ENCODE measurements at places on chromosomes 3 and 15.

GRCh38 chr3:70849911-70850699 is 537.7 kb upstream of the MDFIC2 start:
- DNase-seq = no peak

- no peak for DNase-seq
Measured at GRCh38 chr15:59255680-59256336, 49.2 kb downstream of the LDHAL6B start.

GRCh38 chr3:179082416-179082815 is 10.8 kb upstream of the ZMAT3 start:
- no peak for DNase-seq

GRCh38 chr15:70430069-70430468 is 332.4 kb upstream of the TLE3 start:
- no peak for DNase-seq

- DNase-seq = no peak
Measured at GRCh38 chr3:124383846-124384466, 346.3 kb upstream of the UMPS start.

DNA sequence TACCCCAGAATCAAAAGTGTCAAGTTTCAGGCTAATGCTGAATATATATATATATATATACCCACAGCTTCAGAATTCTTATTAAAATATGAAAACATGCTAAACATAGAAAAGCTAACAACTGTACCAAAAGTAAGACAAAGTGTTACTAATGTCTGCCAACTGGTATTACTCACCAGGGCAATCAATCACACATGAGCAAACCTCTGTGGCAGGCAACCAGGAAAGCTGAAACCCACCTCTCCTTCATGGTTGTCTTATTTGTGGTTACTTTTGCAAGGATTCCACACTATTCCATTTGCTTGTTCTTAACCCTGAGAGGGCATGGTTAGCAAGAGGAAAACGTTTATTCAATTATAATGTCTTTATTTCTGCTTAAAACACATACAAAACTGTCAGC is 512.3 kb upstream of the MDFIC2 start:
- DNase-seq = no peak

DNA sequence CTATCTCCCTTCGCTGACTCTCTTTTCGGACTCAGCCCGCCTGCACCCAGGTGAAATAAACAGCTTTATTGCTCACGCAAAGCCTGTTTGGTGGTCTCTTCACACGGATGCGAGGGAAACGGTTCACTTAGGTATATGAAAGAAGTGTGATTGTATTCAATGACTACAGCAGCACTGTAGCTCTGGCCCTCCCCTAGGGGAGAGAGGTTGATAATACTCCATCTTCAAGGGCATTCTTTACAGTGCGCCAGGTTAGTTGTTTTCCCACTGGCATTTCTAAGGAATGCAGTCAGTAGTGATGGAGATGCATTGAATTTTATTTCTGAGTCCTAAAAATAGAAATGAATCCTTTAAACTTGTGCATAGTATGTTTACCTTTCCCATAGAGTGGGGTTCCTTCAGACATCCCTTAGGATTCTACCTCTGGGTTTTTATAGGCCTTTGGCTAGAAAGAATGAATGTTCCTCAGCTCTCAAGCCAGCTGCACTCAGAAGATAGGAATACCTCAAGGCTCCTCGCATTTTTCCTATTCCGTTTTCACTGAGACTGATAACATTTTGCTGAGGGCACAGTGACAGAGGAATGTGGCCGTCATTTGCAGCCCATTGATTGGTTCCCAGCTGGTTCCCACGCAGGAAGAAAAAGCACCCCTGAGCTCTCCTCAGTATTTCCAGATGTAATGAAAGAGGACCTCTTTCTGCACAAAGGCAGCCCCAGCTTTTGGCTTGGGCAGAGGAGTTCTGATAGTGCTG is 131.8 kb upstream of the C2CD4B start:
- DNase-seq = no peak

- no peak for DNase-seq
Measured at GRCh38 chr3:101643009-101643844, 33.7 kb downstream of the ZBTB11 start.

- DNase-seq = no peak
Measured at GRCh38 chr15:92990031-92990430, 89.9 kb downstream of the CHD2 start.

DNA sequence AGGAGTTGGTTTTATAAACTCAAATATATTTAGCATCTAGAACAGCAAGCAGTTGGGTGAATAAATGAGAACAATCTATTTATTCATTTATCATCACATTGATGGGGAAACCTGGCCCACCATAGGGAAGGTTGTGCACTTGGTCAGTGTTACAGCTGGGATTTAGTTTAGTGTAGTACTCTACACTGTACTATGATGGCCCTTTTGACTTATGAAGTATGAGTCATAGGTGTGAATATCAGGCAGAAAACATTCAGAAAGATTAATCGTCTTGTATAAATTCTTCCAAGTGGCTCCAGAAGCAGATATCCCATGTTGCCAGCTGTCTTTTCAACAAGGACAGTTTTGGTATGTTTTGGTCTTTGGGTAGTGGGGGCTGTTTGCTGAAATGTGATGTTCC is 38.0 kb downstream of the BBS4 start:
- no peak for DNase-seq

DNA sequence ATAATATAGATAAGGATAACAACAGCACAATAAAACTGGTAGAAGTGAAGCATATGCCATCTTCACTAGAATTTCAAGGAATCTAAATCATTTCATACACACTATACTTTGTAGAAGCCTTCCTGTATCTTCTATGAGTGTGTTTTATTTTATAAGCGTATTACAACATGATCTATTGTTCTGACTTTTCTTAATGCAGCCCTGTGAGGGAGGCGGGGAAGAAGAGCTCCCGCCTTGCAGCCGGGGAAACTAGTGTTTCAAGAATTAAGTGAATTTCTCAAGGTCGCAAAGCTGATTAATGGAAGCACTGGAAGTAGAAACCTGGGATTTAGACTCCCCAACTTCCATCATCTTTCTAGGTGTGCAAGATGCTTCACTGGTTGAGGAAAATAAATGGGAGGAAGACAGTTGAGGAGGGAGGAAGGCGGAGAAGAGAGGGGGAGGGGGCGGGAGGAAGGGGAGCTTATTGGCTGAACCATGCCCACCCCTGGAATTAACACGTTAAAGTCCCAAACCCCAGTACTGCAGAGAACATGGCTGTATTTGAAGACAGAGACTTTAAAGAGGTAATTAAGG is 32.9 kb downstream of the VGLL4 start:
- no peak for DNase-seq

GRCh38 chr3:134650431-134651346 is at the start of gene KY:
Gene KY (minus strand): TSS chr3:134651022. CDS start chr3:134650960, 62 bp downstream.
- no peak for DNase-seq

DNA sequence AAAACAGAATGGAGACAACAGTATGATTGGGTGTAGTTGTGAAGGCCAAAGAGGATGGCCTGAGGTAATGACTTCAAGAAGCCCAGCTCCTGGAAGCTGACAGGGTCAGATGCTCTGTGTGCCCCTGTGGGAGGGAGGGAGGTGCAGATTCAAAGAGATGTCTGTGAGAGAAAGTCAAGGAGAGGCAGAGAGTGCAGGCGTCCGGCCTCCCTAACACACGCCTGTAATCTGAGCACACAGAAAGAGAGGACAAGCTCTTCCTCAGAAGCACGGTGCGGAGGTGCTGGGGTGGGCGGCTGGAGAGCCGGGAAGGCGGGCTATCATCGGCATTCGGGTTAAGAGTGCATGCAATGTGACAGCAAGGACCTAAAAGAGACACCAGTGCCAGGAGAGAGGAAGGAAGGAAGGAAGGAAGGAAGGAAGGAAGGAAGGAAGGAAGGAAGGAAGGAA is 238.2 kb upstream of the HES1 start:
- no peak for DNase-seq

DNA sequence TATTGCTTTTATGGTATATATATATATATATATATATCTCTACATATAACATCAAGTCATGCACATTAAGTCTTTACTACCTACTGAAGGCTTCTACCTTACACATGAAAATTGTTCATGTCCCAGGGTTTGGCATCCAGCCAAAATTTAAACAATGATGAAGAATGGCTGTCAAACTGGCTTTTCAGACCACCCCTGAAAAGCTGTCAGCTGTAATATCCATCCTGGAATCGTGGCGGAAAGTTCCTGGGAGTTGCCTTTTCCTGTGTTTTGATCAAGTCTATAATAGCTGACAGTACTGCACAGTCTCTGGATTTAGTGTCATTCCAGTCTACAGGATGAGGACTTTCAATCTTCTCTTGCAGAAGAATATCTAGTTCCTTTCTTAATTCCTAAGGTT is 48.3 kb downstream of the DHX36 start:
- DNase-seq = no peak

- no peak for DNase-seq
Measured at GRCh38 chr3:136632625-136633081, 119.5 kb downstream of the STAG1 start.

GRCh38 chr3:17802950-17803349 is 60.5 kb upstream of the TBC1D5 start:
- no peak for DNase-seq

DNA sequence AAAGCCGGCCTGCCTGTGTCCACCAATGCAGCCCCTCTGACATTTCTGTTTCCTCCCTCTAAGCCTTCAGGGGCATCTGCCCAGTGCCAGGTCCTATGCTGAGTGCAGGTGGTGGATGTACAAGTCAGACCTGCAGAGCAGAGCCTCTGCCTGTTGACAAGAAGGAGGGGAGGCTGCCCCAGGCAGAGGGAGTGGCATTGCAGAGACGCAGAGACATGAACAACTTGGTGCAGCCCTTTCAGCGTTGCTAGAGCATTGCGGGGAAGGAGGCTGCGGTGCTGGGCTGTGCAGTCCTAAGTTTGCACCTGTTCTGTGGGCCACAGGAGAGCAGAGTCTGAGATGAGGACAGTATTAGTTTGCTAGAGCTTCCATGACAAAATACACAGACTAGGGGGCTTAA is 65.2 kb downstream of the LSM3 start:
- DNase-seq = no peak

DNA sequence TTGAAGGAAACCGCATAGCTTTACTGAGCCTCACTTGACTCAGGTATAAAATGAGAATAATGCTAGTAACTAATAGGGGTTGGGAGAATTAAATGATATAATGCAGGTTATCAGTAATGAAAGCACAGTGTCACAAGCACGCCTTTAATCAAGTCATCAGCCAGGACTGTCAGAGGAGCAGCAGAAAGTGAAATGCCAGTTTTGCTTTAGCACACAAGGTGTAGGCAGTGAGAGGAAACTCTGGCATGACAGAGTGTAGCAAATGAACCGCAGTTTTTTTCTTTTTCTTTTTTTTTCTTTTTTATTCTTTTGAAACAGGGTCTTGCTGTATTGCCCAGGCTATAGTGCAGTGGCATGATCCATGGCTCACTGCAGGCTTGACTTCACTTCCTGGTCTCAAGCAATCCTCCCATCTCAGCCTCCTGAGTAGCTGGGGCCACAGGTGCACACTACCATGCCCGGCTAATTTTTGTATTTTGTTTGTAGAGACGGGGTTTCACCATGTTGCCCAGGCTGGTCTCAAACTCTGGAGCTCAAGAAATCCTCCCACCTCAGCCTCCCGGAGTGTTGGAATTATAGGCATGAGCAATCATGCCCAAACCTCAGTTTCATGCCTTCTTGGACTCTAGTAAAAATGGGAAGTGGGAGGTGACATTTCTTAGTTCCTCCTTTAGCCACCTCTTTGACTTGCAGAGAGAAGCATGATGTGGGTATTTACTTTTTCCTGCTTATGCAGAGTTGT is 9.7 kb upstream of the SCAANT1 start:
- no peak for DNase-seq

- no peak for DNase-seq
Measured at GRCh38 chr15:70151003-70151402, 53.3 kb upstream of the TLE3 start.

DNA sequence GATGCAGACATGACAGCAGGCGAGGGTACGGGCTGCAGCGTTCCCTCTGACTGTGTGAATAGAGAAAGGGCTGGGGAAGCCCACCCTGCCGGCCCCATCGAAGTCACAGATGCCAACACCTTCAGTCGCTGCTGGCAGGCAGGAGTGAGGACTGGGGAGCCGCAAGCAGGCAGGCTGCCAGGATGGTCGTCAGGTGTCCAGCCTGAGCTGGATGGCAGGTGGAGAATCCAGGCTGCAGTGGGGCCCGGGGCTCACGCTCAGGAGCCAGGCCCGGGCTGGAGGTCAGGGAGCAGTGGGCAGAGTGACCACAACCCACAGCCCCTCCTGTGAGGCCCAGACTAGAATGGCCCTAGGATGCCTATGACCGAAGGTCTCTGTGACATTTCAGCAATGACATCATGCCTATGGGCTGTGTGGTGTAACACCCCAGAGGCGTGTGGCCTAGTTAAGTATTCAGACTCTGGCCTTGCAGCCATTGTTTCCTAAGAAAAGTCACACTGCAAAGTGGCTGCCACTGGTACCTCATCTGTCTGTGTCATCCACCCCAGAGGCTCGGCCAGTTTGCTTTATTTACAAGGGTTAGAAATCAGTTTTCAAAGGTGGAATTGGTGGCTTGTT is 15.7 kb downstream of the PRR23E start:
- peak; percentile 28 for DNase-seq

GRCh38 chr3:172279191-172279640 is 169.0 kb downstream of the GHSR start:
- no peak for DNase-seq

DNA sequence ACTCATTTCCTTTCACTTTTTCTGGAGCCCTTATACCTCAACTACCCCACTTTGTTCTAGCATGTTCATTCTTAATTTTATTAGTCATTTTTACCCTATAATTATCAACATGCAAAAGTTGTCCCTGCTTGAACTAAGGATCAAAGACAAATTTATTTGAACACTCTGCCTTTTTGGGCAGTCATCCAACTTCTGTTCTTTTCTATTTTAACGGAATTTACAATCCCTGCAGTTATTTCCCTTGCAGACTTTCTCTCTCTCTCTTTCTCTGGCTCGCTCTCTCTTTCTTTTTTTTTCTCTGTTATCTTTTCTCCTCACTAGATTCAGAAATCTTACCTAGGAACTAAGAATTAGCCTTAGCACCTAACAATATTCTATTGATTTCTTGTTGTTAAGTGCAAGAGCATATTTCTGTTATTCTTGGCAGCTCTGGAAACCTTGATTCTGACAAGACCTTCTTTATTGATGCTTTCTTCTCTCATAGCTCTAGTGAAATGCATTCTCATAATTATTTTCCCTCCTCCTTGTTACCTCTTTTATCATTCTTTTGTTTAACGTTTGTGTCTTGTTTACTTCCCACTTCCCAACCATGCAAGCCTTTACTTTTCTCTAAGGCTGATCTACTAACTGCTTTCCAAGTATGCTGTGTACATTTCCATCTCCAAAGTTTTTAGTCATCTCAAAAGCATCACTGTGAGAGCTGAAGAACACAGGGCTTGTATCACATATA is 951.6 kb downstream of the DIPK2A start:
- no peak for DNase-seq

- DNase-seq = no peak
Measured at GRCh38 chr3:127461286-127461910, 129.1 kb downstream of the TPRA1 start.

GRCh38 chr3:13637311-13637891 is 88.5 kb downstream of the FBLN2 start:
- no peak for DNase-seq

All from stimulated activated effector memory CD8-positive, alpha-beta T cell treated with anti-CD3 and anti-CD28 coated beads, Interleukin-12 subunit alpha, Interleukin-12 subunit beta, amount 100 ng/mL, for 72 hours (primary cell).